ENCODE measurements at places on chromosomes 5 and 9. TPM values are rescaled to one million over a fixed set of nuclear protein-coding genes. Genes with fewer than 3 reads are reported as not detected.
A peak's percentile ranks its signal among the peaks of the same experiment; 100 is the strongest.

The LCN1 gene
- not detected for total RNA-seq

The RAB3C gene
- total RNA-seq = not detected

The IFNA2 gene
- not detected for total RNA-seq

The LCNL1 gene
- not detected for total RNA-seq

The ECM2 gene
- total RNA-seq = not detected

The XRCC4 gene
- total RNA-seq = 34.2 TPM

The EHMT1 gene
- total RNA-seq = 61.7 TPM

The INSL6 gene
- not detected for total RNA-seq

GRCh38 chr5:140868721-140869554 lies at the start of gene PCDHA11:
PCDHA11 (plus strand) TSS chr5:140868957; CDS start chr5:140869104, 147 bp downstream.
- H3K4me3 ChIP-seq = no peak within 1 kb of the TSS
- H3K4me1 ChIP-seq = no peaks in the 10 kb centered on the region
- no peaks in the 10 kb centered on the region for H3K27me3 ChIP-seq
- H3K36me3 ChIP-seq = no peaks in the 10 kb centered on the region

DNA sequence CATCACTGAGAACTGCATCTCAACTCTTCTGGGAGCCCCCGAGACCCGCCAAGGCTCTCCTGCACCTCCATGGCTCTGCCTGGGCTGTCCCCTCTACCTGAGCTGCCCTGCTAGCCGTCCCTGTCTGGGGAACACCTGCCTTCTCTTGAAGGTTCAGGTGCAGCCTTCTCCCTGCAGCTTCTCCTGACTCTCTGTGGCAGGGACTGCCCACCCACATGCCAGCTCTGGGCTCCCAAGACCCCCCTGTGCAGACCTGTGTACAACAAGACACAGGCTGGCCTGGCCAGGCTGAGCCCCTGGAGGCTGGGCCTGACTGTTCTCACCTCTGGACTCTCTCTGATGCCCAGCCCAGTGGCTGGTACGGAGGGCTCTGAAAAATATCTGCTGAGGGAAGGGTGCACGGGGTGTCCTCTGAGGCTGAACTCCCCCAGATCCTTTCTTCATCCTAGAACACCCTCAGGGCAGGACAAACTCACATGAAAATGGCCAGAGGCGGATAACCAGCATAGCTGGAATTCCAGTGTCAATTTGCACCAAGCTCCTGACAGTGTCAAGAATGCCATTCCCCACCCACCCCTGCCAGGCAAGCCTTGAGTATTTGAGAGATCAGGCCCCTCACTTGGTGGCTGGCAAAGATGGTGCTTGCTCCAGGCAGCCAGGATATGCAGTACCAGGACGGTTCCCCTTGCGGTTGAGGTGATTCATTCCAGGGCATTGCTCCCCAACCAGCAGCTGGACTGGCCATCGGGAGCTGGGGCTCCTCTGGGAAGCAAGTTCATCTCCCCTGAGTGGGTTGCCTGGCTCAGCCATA lies 40.9 kb upstream of the SLC25A51 start:
- no peaks in the 10 kb centered on the region for H3K27me3 ChIP-seq
- no peak for DNase-seq
- H3K4me3 ChIP-seq = no peak overlapping the region
- H3K36me3 ChIP-seq = peaks cover 14% of the 10 kb centered on the region

- H3K4me3 ChIP-seq = no peak overlapping the region
- no peaks in the 10 kb centered on the region for H3K36me3 ChIP-seq
- H3K4me1 ChIP-seq = no peaks in the 10 kb centered on the region
- H3K27ac ChIP-seq = no peak overlapping the region
- DNase-seq = no peak
Observed at GRCh38 chr5:78811121-78811817, 162.7 kb upstream of the LHFPL2 start.

DNA sequence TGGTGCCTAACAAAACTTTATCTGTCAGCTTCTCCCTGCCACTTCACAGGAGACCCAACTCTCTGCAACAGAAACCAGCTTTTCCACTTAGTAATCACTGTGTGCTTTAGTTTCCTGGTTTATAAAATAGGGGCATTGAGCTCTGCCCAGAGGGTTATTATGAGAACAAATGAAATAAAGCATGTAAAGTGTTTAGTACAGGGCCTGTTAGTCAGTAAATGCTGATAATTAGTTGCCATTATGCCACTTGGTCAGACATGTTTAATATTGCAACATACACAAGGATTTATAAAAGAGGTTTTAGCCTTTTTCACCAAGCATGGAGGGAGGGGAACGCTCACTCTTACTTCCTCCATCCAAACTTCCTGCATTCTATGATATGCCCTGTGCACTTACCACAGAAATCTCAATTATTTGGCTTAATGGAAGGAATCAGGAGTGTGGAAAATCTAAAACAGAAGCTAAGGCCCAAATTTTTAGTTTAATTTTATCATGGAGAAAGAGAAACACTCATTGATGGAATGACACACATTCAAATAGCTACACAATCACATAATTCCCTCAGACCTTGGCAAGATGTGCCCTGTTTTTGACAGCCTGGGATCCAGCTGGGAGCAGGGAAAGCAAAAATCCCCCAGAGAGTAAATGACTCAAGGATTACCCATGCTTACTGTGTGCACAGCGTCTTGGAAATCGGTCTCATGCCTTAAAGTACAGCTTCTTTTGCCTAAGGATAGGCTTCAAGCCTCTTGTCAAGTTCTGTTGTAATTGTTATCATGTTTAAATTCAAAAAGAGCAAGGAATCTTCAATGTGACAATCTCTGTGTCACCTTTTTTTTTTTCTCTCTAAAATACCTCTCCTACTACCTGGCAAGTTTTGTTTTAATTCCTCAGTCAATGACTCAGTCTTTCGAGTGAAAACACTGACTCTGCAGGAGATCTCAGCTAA lies 34.0 kb downstream of the ZNF474 start:
- peak; percentile 31 for DNase-seq
- H3K4me1 ChIP-seq = peaks cover 46% of the 10 kb centered on the region
- H3K4me3 ChIP-seq = peak overlapping the region; percentile 0
- H3K36me3 ChIP-seq = peaks cover 5% of the 10 kb centered on the region
- H3K27ac ChIP-seq = peak overlapping the region; percentile 90

DNA sequence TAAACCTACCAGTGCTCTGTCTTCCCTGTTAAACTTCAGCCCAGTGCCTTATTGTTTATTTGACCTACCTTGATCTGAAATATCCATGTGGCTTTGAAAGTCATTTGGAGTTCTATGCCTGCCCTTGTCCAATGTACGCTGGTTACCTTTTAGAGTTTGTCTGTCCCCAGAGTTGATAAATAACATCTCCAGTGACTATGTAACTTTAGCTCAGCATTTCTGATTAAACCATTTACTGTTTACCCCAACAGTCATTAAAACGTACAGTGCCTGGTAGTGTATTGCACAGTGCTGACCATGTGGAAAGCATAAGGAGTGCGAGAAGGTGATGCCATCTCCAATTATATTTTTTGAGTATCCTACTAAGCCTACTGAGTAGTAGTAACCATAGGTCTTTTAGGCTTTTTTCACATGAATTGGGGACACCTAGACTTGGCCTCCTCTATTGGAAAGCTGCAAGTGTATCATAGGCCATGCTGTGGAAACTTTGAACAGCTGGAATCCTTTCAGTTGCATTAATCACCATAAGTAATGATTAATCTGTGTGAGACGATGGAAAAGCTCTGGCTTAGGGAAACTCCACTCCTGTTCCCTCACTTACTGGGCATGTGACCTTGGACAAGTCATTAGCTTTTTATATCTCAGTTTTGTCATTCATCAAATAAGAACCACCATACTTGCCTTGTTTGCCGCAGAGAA lies 93.5 kb downstream of the MAST4 start:
- no peak for DNase-seq
- H3K4me3 ChIP-seq = no peak overlapping the region
- H3K36me3 ChIP-seq = no peaks in the 10 kb centered on the region
- H3K27ac ChIP-seq = no peak overlapping the region
- no peaks in the 10 kb centered on the region for H3K4me1 ChIP-seq

DNA sequence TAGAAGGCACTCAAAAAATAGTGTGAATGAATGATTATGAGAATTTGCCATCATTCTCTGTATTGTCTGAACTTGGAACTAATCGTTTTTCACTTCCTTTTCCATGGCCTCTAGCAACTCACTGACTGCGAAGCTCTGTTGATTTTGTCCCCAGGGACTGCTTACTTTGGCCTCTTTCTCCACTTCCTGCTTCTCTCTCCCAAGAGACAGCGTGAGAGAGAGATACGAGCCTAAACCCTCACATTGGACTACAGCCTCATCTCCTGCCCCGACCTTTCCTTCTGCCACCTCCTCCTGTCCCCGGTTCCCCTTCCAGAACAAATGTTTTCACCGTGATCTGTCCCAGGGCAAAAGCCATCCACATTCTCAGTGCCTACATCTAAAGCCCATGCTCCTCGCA lies 300.8 kb upstream of the PANK3 start:
- no peak for DNase-seq
- no peaks in the 10 kb centered on the region for H3K36me3 ChIP-seq
- no peaks in the 10 kb centered on the region for H3K4me1 ChIP-seq
- no peak overlapping the region for H3K27ac ChIP-seq
- peaks cover 69% of the 10 kb centered on the region for H3K27me3 ChIP-seq

- H3K27ac ChIP-seq = no peak overlapping the region
- H3K4me3 ChIP-seq = no peak overlapping the region
- no peaks in the 10 kb centered on the region for H3K27me3 ChIP-seq
- H3K36me3 ChIP-seq = peaks cover 2% of the 10 kb centered on the region
Observed at GRCh38 chr5:75337366-75338021, 474 bp downstream of the HMGCR start.

DNA sequence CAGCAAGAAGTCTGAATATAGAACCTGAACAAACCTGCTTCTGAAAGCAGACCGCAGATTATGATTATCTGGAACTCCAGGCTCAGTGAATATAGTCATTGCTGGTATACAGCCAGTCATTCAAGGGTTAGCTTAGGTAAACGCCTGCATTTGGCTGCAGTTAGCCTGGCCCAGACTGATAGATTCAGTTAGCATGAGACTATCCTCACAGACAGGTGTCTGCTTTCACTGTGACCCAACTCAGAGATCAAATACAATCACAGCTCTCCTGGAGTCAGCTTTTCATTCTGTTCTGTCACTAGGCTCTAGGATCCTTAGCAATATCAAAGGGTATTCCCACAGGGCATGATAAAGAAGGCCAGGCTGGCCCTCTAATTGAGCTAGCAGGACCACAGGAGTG lies 138.6 kb upstream of the PLCXD3 start:
- no peak overlapping the region for H3K27ac ChIP-seq
- H3K4me3 ChIP-seq = no peak overlapping the region
- no peaks in the 10 kb centered on the region for H3K27me3 ChIP-seq
- DNase-seq = no peak

GRCh38 chr5:137221943-137222342 lies 277.2 kb downstream of the SPOCK1 start:
- H3K4me3 ChIP-seq = no peak overlapping the region
- H3K36me3 ChIP-seq = peaks cover 10% of the 10 kb centered on the region
- no peaks in the 10 kb centered on the region for H3K27me3 ChIP-seq
- peaks cover 37% of the 10 kb centered on the region for H3K4me1 ChIP-seq

GRCh38 chr5:140996060-140996459 lies 29.8 kb downstream of the PCDHAC2 start:
- H3K27me3 ChIP-seq = no peaks in the 10 kb centered on the region
- DNase-seq = no peak
- H3K4me1 ChIP-seq = peaks cover under 1% of the 10 kb centered on the region
- H3K27ac ChIP-seq = no peak overlapping the region
- no peak overlapping the region for H3K4me3 ChIP-seq

GRCh38 chr5:172713113-172713808 lies 57.7 kb downstream of the DUSP1 start:
- DNase-seq = peak; percentile 81
- peaks cover 6% of the 10 kb centered on the region for H3K36me3 ChIP-seq
- H3K27me3 ChIP-seq = peaks cover 39% of the 10 kb centered on the region
- peak overlapping the region; percentile 27 for H3K4me3 ChIP-seq
- H3K4me1 ChIP-seq = peaks cover 8% of the 10 kb centered on the region
- no peak overlapping the region for H3K27ac ChIP-seq

DNA sequence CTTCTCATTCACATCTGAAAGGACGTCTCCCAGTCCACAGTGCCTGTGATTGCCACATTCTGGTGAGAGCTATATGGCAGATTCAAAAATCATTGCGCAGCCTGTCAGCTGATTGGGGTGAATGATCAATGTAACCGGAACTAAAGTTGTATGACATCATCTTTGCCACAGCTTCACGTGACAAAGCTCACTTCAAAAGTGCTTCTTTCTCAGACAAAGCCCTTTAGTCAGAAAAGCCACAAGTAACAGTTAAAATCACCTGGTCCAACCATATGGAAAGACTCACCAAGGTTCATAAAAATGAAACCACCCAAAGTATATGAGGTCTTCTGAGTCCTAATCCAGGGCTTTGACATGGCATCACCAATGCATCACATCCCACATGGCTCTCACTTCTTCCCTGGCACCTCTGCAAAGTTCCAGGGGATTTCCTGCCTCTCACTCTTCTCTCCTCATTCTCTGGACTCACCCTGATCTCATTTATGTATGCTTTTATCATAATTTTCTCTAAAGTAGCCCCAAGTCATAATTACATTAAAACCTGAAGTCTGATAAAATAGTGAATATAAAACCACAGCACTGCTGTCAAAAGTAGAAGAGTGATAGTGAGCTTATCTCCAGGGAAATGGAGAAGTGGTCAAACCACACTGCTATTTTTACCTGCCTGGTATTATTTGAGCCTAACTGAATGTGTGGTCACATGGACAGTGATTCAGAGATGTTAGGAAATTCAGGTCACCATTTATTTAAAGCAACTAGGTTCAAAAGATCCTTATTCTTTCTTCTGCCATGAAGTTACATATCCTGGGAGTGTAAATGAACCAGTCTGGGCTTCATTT lies 193.1 kb upstream of the PTGER4 start:
- H3K4me1 ChIP-seq = peaks cover 11% of the 10 kb centered on the region
- no peaks in the 10 kb centered on the region for H3K27me3 ChIP-seq
- no peak overlapping the region for H3K27ac ChIP-seq
- H3K36me3 ChIP-seq = no peaks in the 10 kb centered on the region
- no peak overlapping the region for H3K4me3 ChIP-seq

- peaks cover 18% of the 10 kb centered on the region for H3K27me3 ChIP-seq
- no peak overlapping the region for H3K27ac ChIP-seq
- no peak for DNase-seq
- H3K4me1 ChIP-seq = no peaks in the 10 kb centered on the region
- no peak overlapping the region for H3K4me3 ChIP-seq
Observed at GRCh38 chr5:136665331-136665730, 300.0 kb upstream of the TRPC7 start.

DNA sequence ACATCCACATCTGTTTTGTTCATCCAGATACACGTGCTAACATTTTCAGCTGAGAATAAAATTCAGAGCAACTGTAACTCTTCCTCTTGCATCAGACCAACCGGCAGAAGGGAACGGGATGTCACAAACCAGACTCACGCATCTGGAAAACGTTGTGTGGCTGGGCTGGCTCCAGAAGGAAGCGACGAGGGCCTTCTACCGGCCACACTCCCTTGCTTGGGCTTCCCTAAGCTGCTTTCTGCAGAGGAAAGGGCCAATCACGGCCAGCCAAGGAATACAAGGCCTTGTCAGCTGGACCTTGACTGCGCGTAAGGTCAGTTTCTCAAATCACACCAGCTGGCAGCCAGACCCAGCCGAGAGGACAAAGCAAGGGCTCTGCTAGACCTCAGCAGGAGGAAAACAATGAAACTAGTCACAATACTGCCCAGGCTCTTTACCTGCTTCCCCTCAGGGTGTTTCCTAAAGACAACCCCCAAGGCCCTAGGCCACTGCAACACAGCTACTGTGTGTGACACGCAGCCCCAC lies 106.1 kb downstream of the THBS4 start:
- H3K36me3 ChIP-seq = peaks cover 4% of the 10 kb centered on the region
- H3K4me3 ChIP-seq = no peak overlapping the region
- H3K27me3 ChIP-seq = no peaks in the 10 kb centered on the region
- no peak for DNase-seq
- no peaks in the 10 kb centered on the region for H3K4me1 ChIP-seq

Measured in Calu3 (cell line).